ENCODE measurements at places on chromosomes 11 and 22. TPM values are rescaled to one million over a fixed set of nuclear protein-coding genes. Genes with fewer than 3 reads are reported as not detected.

Gene FOSL1
- total RNA-seq = 2.4 TPM

Gene DDX25
- not detected for total RNA-seq

Gene CRYBA4
- total RNA-seq = not detected

Gene KRTAP5-9
- 0.32 TPM for total RNA-seq

Gene FDXACB1
- total RNA-seq = 3.7 TPM

DNA sequence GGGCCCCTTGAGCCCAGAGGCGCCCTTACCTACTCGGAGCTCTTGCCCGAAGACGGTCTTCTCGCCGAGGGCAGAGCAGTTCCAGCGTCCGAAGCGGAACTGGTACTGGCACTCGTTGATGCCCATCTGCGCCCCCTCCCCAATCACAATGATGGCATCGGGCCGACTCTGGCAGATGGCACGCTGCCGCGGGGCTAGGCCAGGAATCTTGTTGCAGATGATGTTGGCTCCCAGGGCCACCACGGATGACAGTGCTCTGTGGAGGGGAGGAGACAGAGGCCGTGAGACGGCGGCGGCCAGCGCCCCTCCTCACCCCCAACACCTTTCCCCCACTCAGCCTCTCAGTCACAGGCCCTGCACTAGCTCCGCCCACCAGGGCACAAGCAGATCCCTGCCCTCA is 27.1 kb downstream of the WNT7B start:
- no peak for DNase-seq
- peaks cover 2% of the 10 kb centered on the region for H3K27me3 ChIP-seq
- H3K4me1 ChIP-seq = no peaks in the 10 kb centered on the region
- no peak overlapping the region for H3K4me3 ChIP-seq

DNA sequence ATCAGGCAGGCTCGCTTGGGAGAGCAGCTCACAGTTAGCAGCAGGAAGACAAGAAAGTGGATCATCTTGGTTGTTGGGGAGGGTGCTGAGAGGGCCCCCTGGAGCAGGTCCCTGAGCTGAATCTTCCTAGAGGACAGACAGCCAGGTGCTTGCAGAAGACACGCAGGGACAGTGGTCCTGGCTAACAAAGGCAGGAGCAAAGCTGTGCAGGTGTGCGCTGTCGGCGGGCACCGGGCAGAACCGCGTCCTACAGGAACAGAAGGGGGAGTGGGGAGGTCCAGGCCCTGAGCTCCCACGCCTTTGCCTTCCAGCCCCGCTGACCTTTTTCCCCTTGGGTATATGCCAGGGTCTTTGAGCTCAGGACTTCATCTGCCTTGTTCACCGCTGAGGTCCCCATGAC is 30.1 kb upstream of the PARVB start:
- H3K27me3 ChIP-seq = no peaks in the 10 kb centered on the region
- H3K36me3 ChIP-seq = no peaks in the 10 kb centered on the region
- no peak overlapping the region for H3K4me3 ChIP-seq

GRCh38 chr11:80846979-80847378 is 1406.1 kb upstream of the TENM4 start:
- no peak overlapping the region for H3K27ac ChIP-seq
- no peaks in the 10 kb centered on the region for H3K27me3 ChIP-seq
- H3K4me3 ChIP-seq = no peak overlapping the region

GRCh38 chr11:118170882-118171268 is 5.6 kb downstream of the SCN2B start:
- H3K27ac ChIP-seq = no peak overlapping the region
- no peak for DNase-seq
- no peak overlapping the region for H3K4me3 ChIP-seq
- no peaks in the 10 kb centered on the region for H3K4me1 ChIP-seq
- no peaks in the 10 kb centered on the region for H3K36me3 ChIP-seq
- no peaks in the 10 kb centered on the region for H3K27me3 ChIP-seq

GRCh38 chr11:26953770-26954392 is 40.0 kb upstream of the FIBIN start:
- H3K27me3 ChIP-seq = no peaks in the 10 kb centered on the region
- DNase-seq = no peak
- no peak overlapping the region for H3K27ac ChIP-seq
- H3K4me1 ChIP-seq = no peaks in the 10 kb centered on the region
- H3K4me3 ChIP-seq = no peak overlapping the region

- H3K36me3 ChIP-seq = no peaks in the 10 kb centered on the region
- H3K4me1 ChIP-seq = no peaks in the 10 kb centered on the region
These were observed 881.4 kb upstream of the CHORDC1 start for GRCh38 chr11:91104237-91104636.

- no peak overlapping the region for H3K27ac ChIP-seq
- peaks cover 30% of the 10 kb centered on the region for H3K27me3 ChIP-seq
- peaks cover 6% of the 10 kb centered on the region for H3K4me1 ChIP-seq
These were observed 4.6 kb downstream of the NEFH start for GRCh38 chr22:29484642-29485041.

DNA sequence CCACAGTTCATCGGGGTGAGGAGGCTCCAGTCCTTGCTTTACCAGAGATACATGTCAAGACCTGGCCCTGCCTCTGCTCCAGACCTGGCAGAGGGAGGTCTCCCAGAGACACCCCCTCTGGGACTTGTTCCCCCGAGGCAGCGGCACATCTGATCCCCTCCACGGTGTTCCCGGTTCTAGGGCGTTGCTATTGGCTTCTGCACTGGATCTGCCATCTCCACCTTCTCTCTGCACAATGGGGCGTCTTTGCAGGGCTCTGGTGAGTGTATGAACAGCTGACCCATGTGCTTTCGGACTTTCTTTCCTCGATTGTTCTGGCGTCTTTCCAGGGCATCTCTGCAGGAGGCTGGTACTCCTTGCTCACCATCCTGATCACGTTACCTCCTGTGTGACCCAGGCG is 930.4 kb downstream of the TBC1D22A start:
- no peak overlapping the region for H3K4me3 ChIP-seq
- peaks cover 19% of the 10 kb centered on the region for H3K27me3 ChIP-seq
- H3K4me1 ChIP-seq = no peaks in the 10 kb centered on the region
- no peaks in the 10 kb centered on the region for H3K36me3 ChIP-seq
- H3K27ac ChIP-seq = no peak overlapping the region

GRCh38 chr11:16912692-16913111 is 101.5 kb downstream of the PLEKHA7 start:
- no peaks in the 10 kb centered on the region for H3K4me1 ChIP-seq
- H3K27me3 ChIP-seq = no peaks in the 10 kb centered on the region
- no peak overlapping the region for H3K27ac ChIP-seq
- H3K4me3 ChIP-seq = no peak overlapping the region
- no peak for DNase-seq

DNA sequence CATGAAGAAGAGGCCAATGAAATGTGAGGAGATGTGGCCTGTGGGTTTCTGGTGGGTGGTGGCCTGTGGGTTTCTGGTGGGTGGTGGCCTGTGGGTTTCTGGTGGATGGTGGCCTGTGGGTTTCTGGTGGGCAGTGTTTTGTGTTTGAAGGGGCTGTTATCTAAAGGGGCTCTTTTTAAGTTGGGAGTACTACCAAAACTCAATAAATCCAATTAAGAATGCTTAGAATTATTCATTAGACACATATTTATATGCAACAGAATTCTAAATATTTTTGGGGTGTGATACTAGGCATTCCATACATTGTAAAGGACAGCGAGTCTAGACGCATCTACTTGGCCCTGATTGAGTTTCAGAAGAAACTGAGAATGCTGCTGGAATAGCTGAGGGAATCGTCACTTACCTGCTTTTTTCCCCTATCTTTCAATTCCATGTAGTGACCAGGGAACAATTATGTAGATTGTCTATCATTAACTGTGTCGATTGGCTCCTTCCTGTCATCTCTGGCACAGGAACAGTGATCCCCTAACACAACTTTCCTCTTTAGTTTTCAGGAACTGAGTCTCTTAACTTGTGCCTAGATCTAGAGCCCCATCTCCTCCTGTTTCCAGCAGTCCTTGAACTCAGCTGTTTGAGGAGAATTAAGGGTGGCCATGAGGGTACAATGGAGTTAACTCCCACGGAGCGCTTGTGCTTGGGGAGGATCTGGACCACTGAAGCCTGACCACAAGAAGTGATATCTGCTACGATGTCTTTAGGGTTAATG is 37.3 kb upstream of the TOP3B start:
- H3K4me1 ChIP-seq = no peaks in the 10 kb centered on the region
- no peak overlapping the region for H3K4me3 ChIP-seq
- DNase-seq = no peak
- no peak overlapping the region for H3K27ac ChIP-seq
- no peaks in the 10 kb centered on the region for H3K36me3 ChIP-seq

DNA sequence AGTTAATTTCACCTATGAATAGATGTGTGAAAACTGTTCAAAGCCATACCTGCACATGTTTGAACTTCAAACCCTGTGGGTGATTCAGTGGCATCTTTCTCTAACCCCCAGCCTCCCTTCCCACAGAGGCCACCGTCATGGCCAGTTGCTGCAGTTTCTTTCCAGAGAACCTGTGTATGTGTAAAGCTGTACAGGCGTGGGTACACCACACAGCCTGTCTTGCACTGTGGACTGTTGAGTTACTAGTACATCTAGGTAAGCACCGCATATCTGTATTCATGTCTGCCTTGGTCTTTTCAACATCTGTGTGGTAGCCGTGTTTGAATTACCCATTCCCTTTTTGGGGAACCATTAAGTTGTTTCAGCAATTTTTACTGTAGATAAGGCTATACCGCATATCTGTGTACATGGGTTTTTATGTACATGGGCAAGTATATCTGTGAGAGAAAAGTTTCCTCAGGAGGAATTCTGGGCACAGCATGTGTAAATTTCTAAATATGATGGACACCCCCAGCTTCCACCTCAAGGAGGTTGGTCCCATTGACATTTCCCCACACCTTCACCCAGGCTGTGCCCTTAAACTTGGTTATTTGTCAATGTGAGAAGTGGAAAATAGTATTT is 13.9 kb downstream of the NEAT1 start:
- H3K36me3 ChIP-seq = no peaks in the 10 kb centered on the region
- peak; percentile 17 for DNase-seq
- no peaks in the 10 kb centered on the region for H3K27me3 ChIP-seq
- H3K4me3 ChIP-seq = no peak overlapping the region
- H3K27ac ChIP-seq = peak overlapping the region; percentile 66

DNA sequence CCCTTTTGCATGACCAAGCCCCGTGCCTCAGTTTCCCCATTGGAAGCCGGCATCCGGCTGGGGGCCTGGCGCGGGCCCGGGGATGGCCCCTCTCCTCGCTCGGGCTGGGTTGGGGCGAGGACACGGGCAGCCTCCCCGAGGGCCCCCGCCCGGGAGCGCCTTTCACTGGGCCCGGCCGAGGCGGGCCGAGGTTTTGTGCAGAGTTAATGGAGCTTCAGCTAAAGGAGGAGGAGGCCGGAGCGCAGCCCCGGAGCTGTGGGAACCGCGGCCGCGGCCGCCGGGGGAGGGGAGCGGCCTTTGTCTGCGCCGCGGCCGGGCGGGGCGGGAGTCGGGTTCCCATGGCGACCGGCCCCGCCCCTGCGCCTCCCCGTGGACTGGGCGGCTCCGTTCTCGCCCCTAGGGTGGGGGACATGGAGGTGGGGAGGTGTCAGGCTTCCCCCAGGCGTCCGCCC is 1.4 kb upstream of the MAPK11 start:
- no peaks in the 10 kb centered on the region for H3K27me3 ChIP-seq
- no peak overlapping the region for H3K27ac ChIP-seq
- peaks cover 34% of the 10 kb centered on the region for H3K4me1 ChIP-seq
- H3K4me3 ChIP-seq = peak overlapping the region; percentile 76
- no peaks in the 10 kb centered on the region for H3K36me3 ChIP-seq

GRCh38 chr11:72292106-72292785 is 48.3 kb upstream of the PHOX2A start:
- DNase-seq = peak; percentile 13
- no peak overlapping the region for H3K4me3 ChIP-seq
- H3K4me1 ChIP-seq = no peaks in the 10 kb centered on the region
- peaks cover 3% of the 10 kb centered on the region for H3K36me3 ChIP-seq
- H3K27ac ChIP-seq = no peak overlapping the region

- H3K27me3 ChIP-seq = no peaks in the 10 kb centered on the region
- H3K36me3 ChIP-seq = no peaks in the 10 kb centered on the region
- peaks cover 2% of the 10 kb centered on the region for H3K4me1 ChIP-seq
- DNase-seq = no peak
- no peak overlapping the region for H3K4me3 ChIP-seq
These were observed 38.1 kb upstream of the LDLRAD3 start for GRCh38 chr11:35905646-35906276.

GRCh38 chr22:49739138-49739537 is 88.5 kb downstream of the BRD1 start:
- no peak for DNase-seq
- no peaks in the 10 kb centered on the region for H3K27me3 ChIP-seq
- no peaks in the 10 kb centered on the region for H3K4me1 ChIP-seq
- no peaks in the 10 kb centered on the region for H3K36me3 ChIP-seq

- no peaks in the 10 kb centered on the region for H3K4me1 ChIP-seq
- no peaks in the 10 kb centered on the region for H3K36me3 ChIP-seq
- DNase-seq = no peak
- no peak overlapping the region for H3K4me3 ChIP-seq
- H3K27me3 ChIP-seq = no peaks in the 10 kb centered on the region
These were observed 5.9 kb upstream of the CCDC117 start for GRCh38 chr22:28766628-28767027.

- no peaks in the 10 kb centered on the region for H3K36me3 ChIP-seq
- H3K4me1 ChIP-seq = no peaks in the 10 kb centered on the region
- peak overlapping the region; percentile 33 for H3K27ac ChIP-seq
These were observed 206.4 kb downstream of the DBX1 start for GRCh38 chr11:19953909-19954308.

DNA sequence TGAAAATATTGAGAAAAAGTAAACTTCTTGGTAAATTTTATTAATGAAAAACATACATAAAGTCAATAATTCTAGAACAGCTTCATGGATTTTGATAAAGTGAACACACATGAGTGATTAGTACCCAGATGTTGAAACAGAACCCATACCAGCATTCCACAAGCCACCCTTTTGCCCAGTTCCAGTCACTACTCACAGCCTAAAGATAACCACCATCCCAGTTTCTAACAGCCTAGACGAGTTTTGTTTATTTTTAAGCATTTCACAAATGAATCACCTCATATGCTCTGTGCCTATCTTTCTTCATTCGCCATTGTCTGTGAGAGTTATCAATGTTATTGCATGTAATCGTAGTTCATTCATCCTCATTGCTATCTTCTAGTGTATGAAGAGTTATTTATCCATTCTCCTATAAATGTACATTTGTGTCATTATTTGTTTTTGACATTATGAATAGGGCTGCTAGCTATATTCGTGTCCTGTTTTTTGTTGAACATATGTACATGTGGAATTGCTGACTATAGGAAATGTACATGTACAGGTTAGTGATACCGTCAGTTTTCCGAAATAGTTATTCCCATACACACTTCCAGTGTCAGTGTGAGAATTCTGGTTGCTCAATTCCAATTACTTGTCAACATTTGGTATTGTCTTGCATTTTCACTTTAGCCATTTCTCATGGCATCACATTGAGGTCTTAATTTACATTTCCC is 44.5 kb upstream of the TEAD1 start:
- no peaks in the 10 kb centered on the region for H3K27me3 ChIP-seq
- no peak overlapping the region for H3K4me3 ChIP-seq
- no peaks in the 10 kb centered on the region for H3K36me3 ChIP-seq
- no peak for DNase-seq
- H3K4me1 ChIP-seq = no peaks in the 10 kb centered on the region
